ENCODE measurements at places on chromosomes 2 and 18.
A peak's percentile ranks its signal among the peaks of the same experiment; 100 is the strongest.

DNA sequence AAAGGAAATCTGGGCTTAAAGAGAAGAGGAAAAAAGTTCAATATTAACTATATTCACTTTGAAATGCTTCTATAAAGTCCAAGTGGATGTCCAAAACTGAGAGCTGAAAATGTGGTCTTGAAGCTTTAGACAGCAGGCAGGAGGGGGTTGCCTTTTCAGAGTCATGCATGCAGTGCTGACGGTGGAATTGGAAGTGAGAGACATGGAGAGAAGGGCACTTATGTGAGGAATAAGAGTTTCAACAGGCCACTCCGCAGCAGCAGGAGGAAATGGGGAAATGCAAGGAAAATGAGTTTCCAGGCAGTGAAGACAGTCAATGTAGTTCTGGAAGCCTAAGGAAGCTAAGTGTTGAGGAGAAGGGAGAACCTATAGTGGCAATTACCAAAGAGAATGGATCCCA, 33.0 kb upstream of the LRRC30 start:
- no peak for DNase-seq

- DNase-seq, result no peak
Measured at GRCh38 chr18:2986150-2986865, 26.6 kb downstream of the LPIN2 start.

GRCh38 chr2:127651381-127651809, 5.4 kb downstream of the GPR17 start:
- DNase-seq, result no peak

GRCh38 chr2:195559431-195559914, 97.6 kb upstream of the SLC39A10 start:
- no peak for DNase-seq

DNA sequence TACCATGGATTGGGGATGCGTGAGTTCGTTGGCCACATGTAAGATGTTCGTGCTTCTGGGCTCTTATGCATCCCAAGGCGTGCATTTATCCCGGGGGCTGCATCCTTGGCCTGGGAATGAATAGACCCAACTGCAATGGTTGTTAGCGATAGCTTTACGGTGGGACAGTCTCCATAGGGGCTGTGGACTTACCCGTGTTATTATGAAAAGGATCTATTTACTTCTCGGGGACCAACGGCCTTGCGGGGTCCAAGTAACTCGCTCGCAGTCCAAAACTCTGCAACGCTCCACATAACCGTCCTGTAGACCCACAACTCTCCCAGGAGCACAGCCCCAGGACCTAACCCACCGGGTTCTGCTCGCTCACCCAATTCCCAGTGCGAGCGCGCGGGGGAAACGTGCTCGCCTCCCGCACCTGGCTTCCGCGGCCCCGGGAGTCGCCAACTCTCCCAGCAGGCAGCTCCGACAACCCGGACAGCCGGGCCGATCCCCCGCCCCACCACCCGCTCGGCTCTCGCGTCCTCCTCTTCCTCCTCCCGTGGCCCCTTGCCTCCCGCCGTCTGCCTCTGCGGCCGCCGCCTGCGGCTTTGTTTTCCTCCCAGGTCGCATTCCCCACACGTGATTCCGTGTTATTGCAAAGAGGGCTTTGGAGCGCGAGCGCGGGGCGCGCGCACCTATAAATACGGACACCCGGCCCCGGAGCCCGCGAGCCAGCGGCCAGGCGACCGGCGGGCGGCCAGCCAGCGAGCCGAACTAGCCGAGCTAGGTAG, at the start of gene CABLES1:
CABLES1 (plus strand) TSS at position 706 of the 770 bp plus-strand sequence. CDS start 278 bp downstream, outside the sequence.
- DNase-seq, result peak; percentile 45

DNA sequence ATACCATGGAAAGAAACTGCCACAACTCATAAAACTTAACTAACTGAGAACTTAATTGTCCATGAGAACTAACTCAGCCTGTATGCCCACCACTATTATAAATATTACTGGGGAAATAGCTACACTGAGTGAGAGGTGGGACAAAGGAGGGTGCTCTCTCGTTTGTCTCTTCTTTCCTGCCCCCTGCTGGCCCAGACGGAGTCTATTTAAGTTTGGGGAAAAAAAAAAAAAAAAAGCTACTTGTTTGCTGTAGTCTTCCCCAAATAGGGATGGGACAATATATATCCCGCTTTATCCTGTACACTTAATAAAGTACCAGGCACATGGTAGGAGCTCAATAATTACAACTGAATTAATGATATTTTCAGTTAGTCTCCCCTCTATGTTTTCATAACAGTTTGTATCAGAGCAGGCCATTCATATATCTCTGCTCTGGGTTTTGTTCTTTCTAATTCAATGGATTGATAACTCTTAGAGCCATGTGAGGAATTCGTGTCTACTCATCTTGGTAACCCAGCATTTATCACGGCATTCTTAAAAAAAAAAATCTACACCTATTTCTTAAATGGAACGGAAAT, 647.6 kb upstream of the PKDCC start:
- DNase-seq, result peak; percentile 6

- DNase-seq, result no peak
Measured at GRCh38 chr2:234930397-234930796, 21.4 kb upstream of the SH3BP4 start.

- no peak for DNase-seq
Measured at GRCh38 chr18:2956056-2956455, 56.9 kb downstream of the LPIN2 start.

- DNase-seq, result no peak
Measured at GRCh38 chr2:79387431-79387830, 125.4 kb upstream of the CTNNA2 start.

GRCh38 chr2:9800975-9801726, 42.1 kb upstream of the TAF1B start:
- DNase-seq, result no peak

DNA sequence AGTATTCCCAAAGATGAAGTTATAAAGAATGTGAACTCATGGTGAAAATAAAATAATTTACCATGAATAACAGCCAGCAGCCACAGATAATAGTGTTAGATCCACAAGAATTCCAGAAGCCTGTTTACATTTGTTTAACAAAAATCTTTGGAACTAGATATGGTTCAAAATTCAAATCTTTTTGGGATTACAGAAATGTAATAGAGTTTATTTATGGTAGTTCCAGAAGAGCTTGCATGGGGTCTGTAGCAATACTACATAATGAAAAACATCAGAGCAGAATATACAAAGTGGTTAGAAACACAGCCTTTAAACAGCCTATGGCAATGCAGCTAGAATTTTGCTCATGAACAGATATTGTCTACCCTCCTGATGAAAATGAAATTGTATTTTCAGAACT, 179.1 kb downstream of the RDH14 start:
- DNase-seq, result no peak

- DNase-seq, result no peak
Measured at GRCh38 chr2:74260495-74260894, 62.1 kb downstream of the MTHFD2 start.

- DNase-seq, result no peak
Measured at GRCh38 chr18:79786304-79786703, 11.4 kb upstream of the KCNG2 start.

DNA sequence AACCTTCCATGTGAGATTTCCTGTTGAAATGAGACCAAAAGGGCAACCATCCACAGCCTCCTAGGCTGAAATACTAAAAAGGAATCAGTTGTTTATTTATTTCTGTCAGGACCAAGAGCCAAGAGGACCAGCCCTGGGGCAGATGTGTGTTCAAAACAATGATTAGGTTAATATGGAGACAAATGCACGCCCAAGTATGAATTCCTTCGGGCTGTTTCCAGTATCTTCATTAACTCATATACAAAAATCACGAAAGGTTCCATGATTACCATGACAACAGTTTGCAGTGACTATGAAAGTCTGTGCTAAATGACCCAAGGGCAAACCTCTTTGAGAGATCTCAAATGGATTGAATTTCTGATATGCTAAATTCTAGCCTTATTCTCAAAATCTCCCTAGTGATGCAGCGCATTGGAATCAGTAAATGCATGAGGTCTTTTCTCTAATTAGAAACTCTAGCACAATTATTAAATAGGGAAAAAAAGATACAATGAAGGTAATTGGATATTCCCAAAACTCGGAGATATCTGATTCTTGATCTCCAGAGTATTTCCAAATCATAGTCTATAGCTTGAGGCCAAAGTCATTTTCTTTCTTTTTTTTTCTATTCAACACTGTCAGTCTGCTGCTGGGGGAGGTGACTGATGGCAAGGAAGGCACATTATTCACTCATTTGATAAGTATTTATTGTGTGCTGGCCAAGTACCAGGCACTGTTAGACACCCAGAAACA, 35.6 kb downstream of the VIT start:
- DNase-seq, result no peak

GRCh38 chr2:26144031-26144430, 28.9 kb upstream of the GAREM2 start:
- DNase-seq, result no peak

- no peak for DNase-seq
Measured at GRCh38 chr2:222058819-222059445, 239.9 kb downstream of the PAX3 start.

- DNase-seq, result peak; percentile 64
Measured at GRCh38 chr2:75500633-75501032, 60.1 kb downstream of the EVA1A start.

- DNase-seq, result no peak
Measured at GRCh38 chr2:227703961-227704360, 13.9 kb downstream of the SLC19A3 start.

DNA sequence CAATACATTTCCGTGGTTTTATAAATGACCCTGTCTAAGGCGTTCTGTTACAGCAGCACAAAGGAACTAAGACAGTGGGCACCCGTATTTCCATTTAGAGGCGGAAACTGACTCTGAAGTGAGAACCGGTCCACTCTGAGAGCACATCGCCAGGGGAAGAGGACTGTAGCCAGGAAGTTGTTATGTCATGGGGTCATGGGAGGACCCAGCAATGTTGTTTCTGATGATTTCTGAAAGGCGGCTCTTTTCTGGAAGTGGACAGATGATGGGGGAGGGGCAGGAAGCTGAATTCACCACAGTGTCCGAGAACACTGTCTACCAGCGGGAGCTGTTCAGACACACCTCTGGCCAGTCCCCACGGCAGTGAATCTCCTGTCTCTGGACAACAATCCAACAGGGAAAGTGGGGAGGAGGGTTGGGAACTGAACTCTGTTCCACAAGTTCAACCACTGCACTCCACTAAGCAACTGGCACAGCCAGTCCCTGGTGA, 2.1 kb upstream of the LRRFIP1 start:
- no peak for DNase-seq

DNA sequence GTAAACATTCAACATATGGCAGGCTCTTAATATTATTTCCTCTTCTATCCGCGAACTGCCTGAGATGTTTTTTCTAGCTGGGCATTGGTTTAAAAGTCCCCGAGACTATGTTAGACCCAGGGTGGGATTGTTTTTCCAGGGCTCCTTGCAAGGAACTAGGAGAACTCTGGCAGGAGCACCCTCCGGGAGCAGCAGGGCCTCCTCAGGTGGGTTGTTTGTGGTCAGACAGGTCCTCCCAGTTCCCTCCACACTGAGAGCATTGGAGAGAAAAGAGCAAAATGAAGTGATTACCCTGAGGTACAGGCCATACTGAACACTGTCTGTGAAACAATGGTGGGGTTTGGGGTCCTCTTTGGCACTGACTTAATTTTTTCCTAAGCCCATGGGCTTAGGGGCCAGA, 115.9 kb upstream of the LGALSL start:
- DNase-seq, result no peak

- DNase-seq, result no peak
Measured at GRCh38 chr18:54742659-54743604, 85.3 kb upstream of the RAB27B start.

GRCh38 chr2:13006426-13006825, 289.7 kb downstream of the TRIB2 start:
- DNase-seq, result no peak

DNA sequence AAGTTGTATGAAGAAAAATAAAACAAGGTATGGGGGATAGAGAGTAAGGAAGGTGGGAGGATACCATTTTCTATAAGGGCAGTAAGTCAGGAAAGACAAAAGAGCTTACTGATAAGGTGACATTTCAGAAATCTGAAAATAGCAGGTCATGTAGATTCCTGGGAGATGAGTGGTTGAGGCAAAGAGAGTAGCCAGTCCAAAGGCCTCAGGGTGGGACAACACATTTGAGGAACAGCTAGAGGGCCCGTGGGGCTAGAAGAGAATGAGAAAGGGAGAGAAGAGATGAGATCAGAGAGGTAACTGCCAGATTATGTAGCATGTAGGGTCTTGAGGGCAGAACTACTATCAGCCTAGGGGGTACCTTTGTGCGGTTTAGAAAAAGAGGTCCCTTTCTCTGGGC, 2.9 kb downstream of the CLHC1 start:
- no peak for DNase-seq

- no peak for DNase-seq
Measured at GRCh38 chr2:176526995-176527901, 258.0 kb downstream of the MTX2 start.

DNA sequence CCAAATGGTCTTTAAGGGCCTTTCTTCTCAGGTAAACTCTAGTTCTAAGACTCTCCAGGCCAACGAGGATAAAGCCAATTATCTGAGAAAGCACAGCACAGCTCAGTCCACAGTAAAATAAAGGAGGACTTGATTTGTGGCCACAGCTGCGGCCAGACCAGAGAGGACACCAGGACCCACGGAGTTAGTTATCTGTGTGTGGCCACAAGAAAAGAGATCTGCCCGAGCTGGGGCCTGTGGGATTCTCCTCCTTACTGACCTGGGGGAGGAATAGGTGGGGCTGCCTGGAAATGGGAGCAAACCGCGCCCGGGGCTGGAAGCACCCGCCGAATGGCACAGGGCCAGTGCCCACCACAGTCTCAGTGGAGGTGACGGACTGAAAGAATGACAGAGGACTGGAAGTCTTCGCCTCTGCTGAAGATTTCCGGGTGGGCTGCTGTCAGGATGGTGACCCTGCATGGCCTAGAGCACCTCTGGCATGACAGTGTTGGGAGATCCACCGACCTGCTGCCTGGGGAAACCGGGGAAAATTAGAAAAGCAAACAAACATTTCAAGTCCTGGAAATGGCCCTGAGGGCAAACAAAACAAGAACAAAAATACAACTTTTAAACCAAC, 13.3 kb downstream of the PROC start:
- DNase-seq, result no peak

DNA sequence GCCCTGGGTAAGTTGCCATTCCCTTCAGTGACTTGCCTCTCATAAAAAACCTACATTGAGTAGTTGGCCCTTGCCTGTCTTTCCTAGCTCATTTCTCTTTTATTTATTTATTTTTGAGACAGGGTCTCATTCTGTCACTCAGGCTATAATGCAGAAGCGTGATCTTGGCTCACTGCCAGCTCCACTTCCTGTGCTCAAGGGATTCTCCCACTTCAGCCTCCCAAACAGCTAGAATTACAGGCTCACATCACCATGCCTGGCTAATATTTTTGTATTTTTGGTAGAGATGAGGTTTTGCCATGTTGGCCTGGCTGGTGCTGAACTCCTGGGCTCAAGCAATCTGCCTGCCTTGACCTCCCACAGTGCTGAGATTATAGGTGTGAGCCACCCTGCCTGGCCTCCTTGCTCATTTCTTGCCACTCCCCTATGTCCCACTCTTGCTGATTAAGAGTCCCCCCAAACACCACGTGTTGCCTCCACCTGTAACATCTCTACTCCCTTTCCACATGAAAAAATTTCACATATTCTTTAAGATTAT, 12.6 kb downstream of the EVA1A start:
- peak; percentile 31 for DNase-seq

- DNase-seq, result peak; percentile 39
Measured at GRCh38 chr18:64037812-64038414, 68.0 kb downstream of the SERPINB8 start.

- no peak for DNase-seq
Measured at GRCh38 chr2:72181616-72182015, 34.0 kb upstream of the CYP26B1 start.

- peak; percentile 71 for DNase-seq
Measured at GRCh38 chr2:143946436-143947391, 573.2 kb downstream of the ZEB2 start.

All from NCI-H748 treated with DMSO at 0.1 percent for 48 hours (cell line).